Frontal cortex (tissue), 4 donors: ENCODE measurements at places on chromosomes 2 and 18.

- DNase-seq: no peak
These were observed 56.0 kb upstream of the LRPPRC start for GRCh38 chr2:44051593-44052347.

DNA sequence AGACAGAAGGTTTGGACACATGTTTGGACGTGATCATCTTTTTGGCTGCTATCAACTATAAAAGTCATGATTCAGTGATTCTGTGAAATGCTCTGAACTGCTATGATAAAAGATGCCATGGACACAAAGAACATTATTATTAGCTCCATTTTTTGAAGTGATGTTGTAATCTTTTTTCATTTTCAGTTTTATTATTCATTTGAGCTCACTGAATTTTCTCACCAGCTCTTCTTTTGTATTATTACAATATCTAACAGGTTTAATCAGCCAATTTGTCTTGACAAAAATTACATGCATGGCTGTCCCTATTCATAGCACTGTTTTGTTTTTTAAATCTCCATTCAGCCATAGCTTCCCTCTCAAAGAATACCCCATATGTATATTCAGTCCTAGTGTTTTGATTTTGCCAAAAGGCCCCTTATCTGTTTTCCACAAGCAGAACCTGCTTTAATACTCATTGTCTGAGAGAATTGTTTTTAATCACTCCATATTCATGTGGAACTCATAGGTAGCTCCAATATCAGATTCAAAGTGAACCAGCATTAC lies 314.0 kb upstream of the FAM98A start:
- DNase-seq: no peak

- DNase-seq: no peak
These were observed 726 bp upstream of the SS18 start for GRCh38 chr18:26091047-26091630.

GRCh38 chr2:96882230-96882629 lies 12.3 kb upstream of the SEMA4C start:
- DNase-seq: no peak

- DNase-seq: no peak
These were observed 220.7 kb downstream of the PRKCE start for GRCh38 chr2:45872211-45872610.

GRCh38 chr2:110101280-110101844 lies 14.3 kb downstream of the MALL start:
- DNase-seq: no peak

- no peak for DNase-seq
These were observed 26.6 kb downstream of the FAHD2B start for GRCh38 chr2:97068074-97068473.
